Caudate nucleus (tissue), 63 donors: ENCODE measurements at places on chromosomes 12 and 14.

GRCh38 chr12:30862486-30862885 lies 64.1 kb upstream of the TSPAN11 start:
- DNase-seq: no peak

DNA sequence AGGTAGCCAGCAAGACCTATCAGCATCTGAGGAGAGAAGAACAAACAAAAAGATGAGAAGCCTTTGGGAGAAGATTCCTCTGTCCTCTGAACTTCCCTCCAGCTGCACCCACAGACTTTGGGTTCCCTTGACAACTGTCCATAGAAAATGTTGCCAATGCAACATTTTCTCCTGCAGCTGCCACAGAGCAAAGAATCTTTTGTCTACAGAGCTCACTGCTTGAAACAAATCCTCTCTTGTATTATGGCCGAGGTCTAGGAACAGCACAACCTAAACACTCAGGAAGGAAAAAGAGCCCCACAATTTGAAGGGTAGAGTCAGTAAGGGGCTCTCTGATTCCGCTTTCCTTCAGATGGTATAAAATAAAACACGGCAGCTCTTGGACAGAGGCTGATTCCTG lies 14.3 kb downstream of the POMT2 start:
- DNase-seq: peak; percentile 63

- no peak for DNase-seq
Measured at GRCh38 chr12:65232476-65233077, 45.9 kb upstream of the MSRB3 start.

- no peak for DNase-seq
Measured at GRCh38 chr14:60220084-60220483, 28.9 kb upstream of the PPM1A start.
